Mucosa of descending colon (tissue), 3 donors: ENCODE measurements at places on chromosomes 2 and 18.

- DNase-seq = no peak
These were observed 1082.2 kb upstream of the DDX18 start for GRCh38 chr2:116732322-116732721.

DNA sequence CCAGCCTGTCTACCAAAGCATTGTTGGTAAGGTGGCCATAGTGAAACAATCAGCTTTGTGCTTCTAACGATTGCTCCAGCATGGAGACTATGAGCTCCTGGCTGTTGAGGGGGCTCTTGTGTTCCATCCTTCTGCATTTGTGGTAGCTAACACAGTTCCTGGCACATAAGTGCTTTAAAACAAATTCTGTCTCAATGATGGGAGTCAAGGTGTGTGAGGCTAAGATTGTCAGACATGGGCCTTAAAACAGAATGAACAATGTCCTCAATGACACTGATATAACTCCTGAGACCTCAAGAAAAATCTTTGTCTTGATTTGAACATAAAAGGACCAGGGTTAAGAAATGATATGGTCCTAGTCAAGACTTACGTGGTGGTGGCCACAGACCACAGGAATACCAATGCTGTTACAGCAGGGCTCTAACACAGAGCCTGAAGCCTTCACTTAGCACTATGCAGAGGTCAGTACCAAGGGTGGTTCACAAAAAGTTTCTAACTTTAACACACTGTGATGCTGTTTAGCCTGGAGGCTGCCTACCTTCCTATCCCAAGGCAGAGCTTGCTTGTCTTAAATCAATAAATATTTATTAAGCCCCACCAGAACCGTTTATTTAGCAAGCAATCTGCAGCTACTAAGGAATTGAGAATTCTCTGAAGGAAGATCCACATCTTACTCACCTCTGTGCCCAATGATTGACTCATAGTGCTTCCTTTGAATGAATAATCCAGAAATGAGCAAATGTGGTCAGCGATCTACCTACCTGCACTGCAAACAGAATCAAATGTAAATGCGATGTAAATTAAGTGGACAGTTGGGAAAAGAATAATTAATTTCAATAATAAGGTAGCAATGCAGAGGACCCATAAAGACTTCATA is 35.1 kb downstream of the EVA1A start:
- DNase-seq = no peak

DNA sequence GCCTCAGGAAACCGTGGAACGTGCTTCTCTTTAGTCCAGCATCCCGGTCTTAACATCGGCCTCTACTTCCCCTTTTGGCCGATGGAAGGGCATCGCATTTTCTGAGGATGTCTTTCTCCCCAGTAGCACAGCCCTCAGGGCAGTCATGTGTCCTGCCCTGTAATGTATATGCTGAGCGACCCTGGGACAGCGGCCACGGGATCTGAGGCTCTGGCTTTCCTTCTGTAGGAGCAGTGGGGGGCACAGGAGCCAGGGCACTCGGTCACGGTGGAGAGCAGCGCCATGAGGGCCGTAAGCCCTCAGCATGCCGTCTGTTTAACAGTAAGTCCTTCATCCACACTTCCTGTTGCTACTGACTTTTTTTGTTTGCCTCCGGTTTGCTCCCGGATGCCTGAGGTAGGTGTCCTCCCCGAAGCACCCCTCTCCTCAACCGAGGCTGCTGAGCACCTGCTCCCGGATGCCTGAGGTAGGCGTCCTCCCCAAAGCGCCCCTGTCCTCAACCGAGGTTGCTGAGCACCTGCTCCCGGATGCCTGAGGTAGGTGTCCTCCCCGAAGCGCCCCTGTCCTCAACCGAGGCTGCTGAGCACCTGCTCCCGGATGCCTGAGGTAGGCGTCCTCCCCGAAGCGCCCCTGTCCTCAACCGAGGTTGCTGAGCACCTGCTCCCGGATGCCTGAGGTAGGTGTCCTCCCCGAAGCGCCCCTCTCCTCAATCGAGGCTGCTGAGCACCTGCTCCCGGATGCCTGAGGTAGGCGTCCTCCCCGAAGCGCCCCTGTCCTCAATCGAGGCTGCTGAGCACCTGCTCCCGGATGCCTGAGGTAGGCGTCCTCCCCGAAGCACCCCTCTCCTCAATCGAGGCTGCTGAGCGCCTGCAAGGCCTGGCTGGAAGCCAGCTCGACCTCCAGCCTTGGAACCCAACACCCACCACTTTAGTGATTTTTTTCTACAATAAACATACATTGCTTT is 169.3 kb downstream of the HDAC4 start:
- peak; percentile 24 for DNase-seq

DNA sequence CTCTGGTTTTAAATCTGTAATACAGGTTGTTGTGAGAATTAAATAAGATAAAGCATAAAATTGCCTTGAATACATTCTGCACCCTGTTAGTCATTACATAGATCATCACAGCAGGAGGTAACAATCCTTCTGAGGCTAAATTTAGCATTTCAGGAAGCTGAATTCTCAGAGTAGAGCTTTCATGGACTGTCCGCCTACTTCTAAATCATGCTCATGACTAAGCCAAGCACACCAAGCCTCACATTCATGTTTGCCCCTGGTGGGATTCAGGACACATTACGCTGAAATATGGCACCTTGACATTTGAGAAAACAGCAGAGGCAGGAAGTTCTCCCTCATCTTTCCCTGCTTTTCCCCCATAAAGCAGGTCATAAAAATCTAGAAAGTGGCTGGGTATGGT is 16.6 kb upstream of the PIK3C3 start:
- no peak for DNase-seq

GRCh38 chr2:232860593-232861241 is 9.3 kb upstream of the SNORC start:
- DNase-seq = no peak

DNA sequence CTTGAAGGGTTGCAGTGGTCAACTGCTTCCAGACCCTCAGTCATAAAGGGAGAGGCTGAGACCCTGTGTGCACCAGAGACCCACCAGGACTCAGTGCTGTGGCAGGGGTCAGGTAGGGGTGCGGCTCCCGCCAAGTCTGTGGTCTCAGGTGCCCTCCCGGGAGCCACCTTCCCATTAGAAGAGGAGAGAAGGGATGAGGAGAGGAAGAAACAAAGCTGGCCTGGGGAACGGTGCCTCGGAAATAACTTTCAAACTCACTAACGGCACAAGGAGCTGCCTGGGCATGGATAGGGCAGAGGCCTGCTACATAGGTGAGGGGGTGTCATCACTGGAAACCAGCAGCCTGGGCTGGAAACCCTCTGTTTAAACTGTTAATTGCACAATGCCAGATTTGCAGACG is 84.9 kb downstream of the TPO start:
- DNase-seq = peak; percentile 26

DNA sequence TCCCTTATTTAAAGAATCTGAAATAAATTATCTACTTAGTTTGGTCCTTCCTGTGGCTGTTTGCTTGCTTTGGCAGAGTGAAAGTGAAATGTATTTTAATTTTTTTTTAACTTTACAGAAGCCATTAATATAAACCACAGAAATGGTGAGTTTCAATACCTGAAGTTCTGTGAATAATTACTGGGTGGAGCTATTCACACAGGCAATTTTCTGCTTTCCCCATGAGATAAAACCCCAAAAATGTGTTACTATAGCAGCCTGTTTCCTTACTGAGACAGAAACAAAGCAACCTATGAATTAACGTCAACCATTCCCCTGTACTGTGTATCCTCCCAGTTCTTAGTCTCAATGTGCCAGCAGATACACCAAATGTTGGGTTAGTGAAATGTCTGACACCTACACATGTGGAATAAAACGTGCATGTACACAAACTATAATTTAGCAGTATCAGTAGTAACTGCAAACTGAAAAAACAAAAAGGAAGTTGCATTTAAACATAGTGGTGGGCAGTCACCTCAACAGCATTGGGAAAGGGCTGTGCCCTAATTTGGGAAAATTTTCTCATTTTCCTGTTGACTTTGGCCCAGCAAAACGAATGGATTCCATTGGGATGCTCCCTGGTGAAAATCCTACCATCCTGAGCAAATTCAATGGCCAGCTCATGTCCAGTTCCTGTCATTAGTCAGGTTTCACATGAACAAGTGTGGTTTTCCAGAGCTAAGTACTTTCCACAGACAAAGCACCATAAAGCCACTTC is 73.1 kb upstream of the RMDN2 start:
- no peak for DNase-seq

DNA sequence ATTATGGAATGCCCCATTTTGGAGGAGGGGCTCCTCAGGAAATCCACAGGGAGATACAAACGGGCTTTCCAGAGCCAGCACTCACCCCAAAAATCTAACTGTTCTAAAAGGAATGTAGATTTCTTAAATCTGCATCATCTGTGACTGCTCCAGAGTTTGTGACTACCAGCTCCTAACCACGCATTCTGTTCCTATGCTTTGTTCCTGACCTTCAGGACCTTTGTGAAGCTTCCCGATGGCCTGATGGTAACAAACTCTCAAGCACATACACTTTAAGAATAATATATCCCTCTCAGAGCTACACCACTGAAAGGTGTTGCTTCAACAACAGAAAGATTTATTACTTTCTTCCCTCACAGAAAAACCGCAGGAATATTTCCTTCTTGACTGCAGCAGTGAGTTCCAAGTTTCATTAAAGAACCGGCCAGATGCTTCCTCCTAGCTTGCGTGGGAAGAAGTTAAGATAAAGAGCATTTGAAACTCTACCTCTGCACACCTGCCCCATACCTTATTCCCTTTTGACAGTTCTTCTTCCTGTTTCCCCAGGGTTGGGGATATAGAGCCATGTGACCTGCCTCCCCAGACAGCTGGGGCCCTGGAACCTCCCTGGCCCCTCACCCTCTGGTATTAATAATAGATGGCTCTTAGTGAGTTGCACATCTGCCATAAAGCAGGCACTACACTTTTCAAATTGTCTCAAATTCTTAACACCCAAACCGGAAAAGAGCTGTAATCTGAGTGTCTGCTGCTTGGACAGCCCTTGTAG is 40.2 kb upstream of the EML4 start:
- DNase-seq = no peak

- no peak for DNase-seq
These were observed 246.6 kb downstream of the TFCP2L1 start for GRCh38 chr2:121038431-121038830.

DNA sequence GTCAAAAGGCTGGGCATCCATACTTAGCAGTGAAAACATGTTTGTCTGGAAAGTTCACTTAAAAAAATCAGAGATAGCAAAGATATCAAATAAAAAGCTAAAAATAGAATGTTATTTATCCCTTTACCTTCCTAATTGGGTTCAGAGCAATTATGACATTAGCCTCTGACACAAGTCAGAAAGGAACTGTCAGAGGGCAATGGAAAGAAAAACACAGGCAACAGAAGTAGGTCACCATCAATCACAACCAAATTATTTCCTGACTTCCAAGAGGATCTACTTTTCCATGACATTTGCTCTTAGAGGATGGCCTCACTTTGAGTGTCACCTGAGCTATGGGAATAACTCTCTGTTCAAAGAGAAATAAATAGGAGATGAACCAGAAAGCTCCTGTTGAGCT is 27.5 kb downstream of the MYOM1 start:
- no peak for DNase-seq

- no peak for DNase-seq
These were observed 262.8 kb downstream of the DYSF start for GRCh38 chr2:71715951-71716696.
